ENCODE measurements at places on chromosomes 12 and 14.
A peak's percentile ranks its signal among the peaks of the same experiment; 100 is the strongest.

DNA sequence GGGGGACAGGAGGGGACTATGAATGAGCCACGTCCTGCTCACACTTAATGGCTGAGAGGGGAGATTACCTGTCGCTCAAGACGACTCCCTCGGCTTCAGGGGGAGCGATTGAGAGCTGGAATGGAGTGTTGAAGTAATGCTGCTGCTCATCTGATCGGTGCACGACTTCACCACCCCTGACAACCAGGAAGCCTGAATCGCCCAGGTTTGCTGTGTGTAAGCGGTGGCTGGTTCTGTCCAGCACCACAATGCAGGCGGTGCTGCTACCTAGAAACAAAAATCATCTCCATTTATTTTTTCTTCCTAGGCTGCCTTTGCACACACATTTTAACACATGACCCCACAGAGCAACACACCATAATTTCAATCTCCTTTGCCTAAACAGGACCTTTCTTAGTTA lies 37.3 kb downstream of the PPTC7 start:
- no peak for DNase-seq

DNA sequence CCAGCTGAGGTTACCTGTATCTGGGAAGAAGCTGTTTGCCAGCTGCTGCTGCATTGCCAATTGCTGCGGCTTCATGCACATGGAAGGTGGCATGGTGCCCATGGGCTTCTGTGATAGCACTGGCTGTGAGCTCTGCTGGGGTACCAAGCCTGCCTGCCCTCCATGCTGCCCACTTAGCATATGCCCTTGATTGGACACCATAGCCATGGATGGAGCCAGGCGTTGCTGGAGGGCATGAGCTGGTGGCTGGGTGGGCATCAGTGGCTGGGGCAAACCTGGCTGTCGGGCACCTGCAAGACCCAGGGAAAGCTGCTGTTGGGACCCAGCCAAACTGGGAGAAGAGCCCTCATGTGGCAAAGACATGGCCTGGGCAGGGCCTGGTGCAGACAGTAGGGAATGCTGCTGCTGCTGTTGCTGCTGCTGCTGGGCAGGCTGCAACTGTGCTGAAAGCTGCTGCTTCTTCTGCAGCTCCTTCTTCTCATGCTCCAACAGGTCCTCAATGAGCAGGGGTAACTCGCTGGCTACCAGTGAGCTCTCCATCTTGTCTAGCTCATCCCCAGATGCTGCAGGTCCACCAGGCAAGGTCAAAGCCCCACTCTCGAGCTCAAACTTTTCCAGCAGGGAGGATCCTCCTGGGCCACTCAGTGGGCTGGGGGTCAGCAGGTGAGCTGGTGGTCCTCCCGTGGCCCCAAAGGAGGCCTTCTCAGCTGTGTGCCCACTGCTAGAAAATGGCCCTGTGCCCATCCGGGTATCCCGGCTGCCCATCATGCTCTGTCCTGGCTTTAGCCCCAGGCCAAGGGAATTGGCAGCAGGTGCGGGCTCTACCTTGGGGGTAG lies 18.8 kb upstream of the PRKAG1 start:
- DNase-seq, result no peak

- no peak for DNase-seq
These were observed 49.2 kb downstream of the METTL25 start for GRCh38 chr12:82407481-82407880.

GRCh38 chr14:77154421-77154820 lies 12.8 kb upstream of the ZDHHC22 start:
- peak; percentile 48 for DNase-seq
